ENCODE measurements at places on chromosomes 7 and 10.

GRCh38 chr10:80324086-80324485 is 32.5 kb downstream of the DYDC1 start:
- DNase-seq, result no peak

- DNase-seq, result no peak
Measured at GRCh38 chr7:121038717-121039509, 50.4 kb downstream of the CPED1 start.

GRCh38 chr7:20241194-20241910 is 24.2 kb upstream of the MACC1 start:
- peak; percentile 26 for DNase-seq

DNA sequence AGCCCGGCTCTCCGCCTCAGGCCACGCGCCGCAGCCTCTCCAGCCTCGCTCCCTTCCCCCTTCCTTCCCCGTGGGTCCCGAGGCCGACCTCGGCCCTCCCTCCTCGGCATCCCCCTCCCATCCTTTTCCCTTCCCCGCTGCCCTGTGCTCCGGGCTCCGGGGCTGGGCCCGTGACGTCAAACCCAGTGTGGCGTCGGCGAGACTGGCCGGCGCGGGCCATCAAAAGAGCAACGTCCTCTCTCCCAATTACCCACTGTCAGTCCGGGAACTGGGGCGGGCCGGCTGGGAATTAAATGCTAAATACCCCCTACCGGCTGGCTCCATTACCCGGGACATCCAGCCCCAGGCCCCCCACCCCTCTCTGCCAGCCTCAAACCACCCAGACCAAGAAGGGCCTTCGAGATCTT is 2.6 kb upstream of the GATA3 start:
- DNase-seq, result no peak

- DNase-seq, result no peak
Measured at GRCh38 chr10:109037978-109038377, 885.3 kb downstream of the XPNPEP1 start.

DNA sequence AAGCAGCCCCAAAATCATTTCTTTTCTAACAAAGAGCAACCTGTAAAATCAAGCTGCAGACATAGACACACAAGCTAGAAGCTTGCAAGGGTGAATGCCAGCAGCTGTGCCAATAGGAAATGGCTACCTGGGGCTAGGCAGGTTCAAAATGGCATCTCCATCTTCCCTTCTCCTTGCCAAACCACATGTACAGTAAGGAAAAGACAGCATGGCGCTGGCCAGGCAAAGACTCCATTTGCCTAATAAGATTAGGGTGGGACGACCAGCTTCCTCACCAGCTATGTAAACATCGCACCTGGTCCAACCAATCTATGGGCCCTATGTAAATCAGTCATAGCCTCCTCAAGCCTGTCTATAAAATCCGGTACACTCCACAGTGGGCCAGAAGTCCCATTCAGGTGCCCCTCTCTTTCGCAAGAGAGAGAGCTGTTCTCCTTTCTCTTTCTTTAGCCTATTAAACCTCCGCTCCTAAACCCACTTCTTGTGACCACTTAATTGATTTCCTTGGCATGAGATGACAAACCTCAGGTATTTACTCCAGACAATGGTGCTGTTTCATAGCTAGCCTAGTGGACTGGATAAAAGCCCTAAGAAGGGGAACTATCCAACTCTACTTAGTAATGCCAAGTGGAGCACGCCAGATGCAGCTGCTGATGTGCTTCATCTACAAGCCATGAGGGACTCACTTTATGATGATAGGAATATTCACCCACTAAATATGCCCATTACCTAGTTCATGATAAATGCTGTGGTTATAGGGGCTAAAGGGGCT is 44.1 kb downstream of the HTR7 start:
- DNase-seq, result no peak

Measured in NCI-H748 treated with DMSO at 0.1 percent for 48 hours (cell line).